ENCODE measurements at places on chromosomes 7 and 10. TPM values are rescaled to one million over a fixed set of nuclear protein-coding genes. Genes with fewer than 3 reads are reported as not detected.

Gene FAM24B
- 4.1 TPM for total RNA-seq

Gene PRKRIP1
- total RNA-seq: 19.0 TPM

Gene MACC1
- total RNA-seq: 50.1 TPM

Gene EBF3
- total RNA-seq: not detected

Gene IKZF1
- not detected for total RNA-seq

All from tracheal epithelial cell (primary cell).